CD8-positive, alpha-beta memory T cell (primary cell): ENCODE measurements at places on chromosomes 3 and 15. TPM values are rescaled to one million over a fixed set of nuclear protein-coding genes. Genes with fewer than 3 reads are reported as not detected.
A peak's percentile ranks its signal among the peaks of the same experiment; 100 is the strongest.

DNA sequence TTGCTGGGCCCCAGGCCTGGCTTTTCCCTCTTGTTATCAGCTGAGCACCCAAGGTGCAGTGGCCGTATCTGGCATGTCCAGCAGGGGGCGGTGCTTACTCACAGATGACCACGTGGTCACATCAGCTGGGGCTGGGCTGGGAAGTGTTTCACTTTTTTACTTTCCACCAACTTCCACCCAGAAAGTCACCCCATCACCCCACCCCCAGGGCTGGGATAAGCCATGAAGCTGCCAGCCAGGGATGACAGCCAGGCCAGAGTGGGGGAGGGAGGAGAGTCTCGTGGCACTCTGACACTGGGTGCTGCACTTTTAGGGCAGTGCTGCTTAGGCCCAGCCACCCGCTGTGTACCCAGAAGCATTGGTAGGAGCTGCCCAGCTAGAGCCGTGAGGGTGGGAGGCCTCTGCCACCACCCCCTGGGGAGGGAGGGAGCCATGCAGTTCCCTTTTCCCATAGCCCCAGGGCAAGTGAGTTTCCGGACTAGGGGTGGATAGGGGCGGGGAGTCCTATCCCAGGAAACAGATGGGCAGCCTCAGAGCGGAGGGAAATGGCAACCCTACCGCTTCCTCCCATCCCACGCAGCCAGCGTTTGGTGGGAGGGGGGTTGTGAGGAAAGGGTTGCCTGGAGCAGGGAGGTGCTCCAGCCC is 6.1 kb downstream of the PPCDC start:
- H3K36me3 ChIP-seq: no peaks in the 10 kb centered on the region
- no peak overlapping the region for H3K4me3 ChIP-seq
- H3K4me1 ChIP-seq: peaks cover 7% of the 10 kb centered on the region

DNA sequence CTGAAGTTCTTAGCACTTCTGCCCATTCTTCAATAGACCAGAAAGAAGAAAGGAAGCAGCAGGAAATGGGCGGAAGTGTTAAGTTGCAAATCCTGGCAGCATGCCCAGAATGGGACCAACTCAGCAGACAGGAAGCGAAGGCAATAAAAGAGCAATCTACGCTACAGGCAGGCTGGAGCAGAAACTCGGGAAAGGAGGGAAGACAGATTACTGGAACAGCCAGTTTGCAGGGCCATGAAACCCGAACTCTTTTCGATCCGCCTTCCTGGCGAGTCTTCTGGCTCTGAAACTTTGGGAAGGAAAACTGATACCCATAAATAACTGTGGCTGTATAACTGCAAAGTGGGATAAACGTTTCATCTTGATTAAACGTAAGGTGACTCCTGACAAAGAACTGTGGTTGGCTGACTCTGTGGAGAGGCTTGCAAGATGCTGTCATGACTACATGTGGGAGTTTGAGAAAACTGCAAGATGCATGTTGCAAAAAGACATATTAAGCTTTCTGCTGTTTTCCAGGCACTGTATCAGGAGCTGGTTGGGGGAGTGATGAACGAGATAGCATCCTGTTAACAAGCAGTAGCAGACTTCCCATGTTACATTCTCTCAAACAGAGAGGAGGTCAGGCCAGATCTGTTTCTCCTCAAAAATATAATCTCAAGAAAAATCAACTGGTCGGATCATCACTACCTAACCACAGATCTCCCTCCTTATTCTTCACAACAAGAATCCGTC is 67.8 kb downstream of the FMN1 start:
- peak overlapping the region; percentile 37 for H3K4me3 ChIP-seq
- no peaks in the 10 kb centered on the region for H3K27me3 ChIP-seq
- H3K36me3 ChIP-seq: no peaks in the 10 kb centered on the region
- DNase-seq: no peak
- peaks cover 29% of the 10 kb centered on the region for H3K4me1 ChIP-seq
- H3K27ac ChIP-seq: no peak overlapping the region

GRCh38 chr3:76152028-76152427 is 366.7 kb upstream of the ZNF717 start:
- no peak for DNase-seq
- no peaks in the 10 kb centered on the region for H3K27me3 ChIP-seq
- H3K4me1 ChIP-seq: no peaks in the 10 kb centered on the region
- H3K4me3 ChIP-seq: no peak overlapping the region

GRCh38 chr3:194492001-194492400 is 5.2 kb upstream of the ATP13A3 start:
- DNase-seq: no peak
- H3K27me3 ChIP-seq: no peaks in the 10 kb centered on the region
- H3K36me3 ChIP-seq: no peaks in the 10 kb centered on the region
- H3K27ac ChIP-seq: no peak overlapping the region
- peaks cover 16% of the 10 kb centered on the region for H3K4me1 ChIP-seq

- peaks cover 28% of the 10 kb centered on the region for H3K4me1 ChIP-seq
- no peak overlapping the region for H3K4me3 ChIP-seq
- H3K27me3 ChIP-seq: no peaks in the 10 kb centered on the region
Observed at GRCh38 chr15:42498212-42499068, 3.0 kb downstream of the SNAP23 start.

DNA sequence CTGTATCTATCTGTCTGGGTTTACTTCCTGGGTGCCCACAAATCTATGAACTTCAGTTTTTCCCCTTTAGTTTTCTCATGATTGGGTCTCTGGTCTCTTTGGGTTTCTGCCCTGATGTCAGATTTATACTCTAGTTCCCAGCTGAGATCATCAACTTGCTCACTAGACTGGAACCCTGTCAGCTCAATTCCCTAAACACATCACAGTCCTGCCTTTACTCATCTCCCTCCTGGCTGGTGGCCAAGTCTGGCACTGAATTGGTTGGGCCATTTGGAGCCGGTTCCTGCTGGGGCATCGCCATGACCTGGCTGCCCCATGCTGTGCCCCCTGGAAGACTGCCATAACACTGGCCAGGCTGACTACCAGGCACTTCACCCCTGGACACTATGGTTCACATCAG is 345.3 kb downstream of the CHST2 start:
- DNase-seq: no peak
- H3K27ac ChIP-seq: no peak overlapping the region
- no peaks in the 10 kb centered on the region for H3K27me3 ChIP-seq
- no peaks in the 10 kb centered on the region for H3K36me3 ChIP-seq
- H3K4me3 ChIP-seq: no peak overlapping the region
- H3K4me1 ChIP-seq: no peaks in the 10 kb centered on the region

DNA sequence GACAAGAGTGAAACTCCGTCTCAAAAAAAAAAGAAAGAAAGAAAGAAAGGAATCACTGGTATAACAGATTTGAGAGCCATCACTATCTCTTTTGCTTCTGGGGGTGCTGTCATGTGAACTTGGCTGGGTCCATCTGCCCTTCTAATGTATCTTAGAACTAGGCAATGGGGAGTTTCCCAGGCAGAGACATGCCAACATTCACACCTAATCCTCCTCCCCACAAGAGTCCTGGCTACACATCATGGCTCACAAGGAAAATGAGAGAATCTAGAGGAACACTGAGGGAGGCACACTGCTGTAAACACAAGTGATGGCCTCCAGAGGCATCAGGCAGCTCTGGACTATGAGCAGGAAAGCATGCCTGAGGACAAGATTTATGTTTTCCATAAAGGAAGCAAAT is 67.8 kb upstream of the PPP2R3A start:
- DNase-seq: no peak
- no peaks in the 10 kb centered on the region for H3K27me3 ChIP-seq
- no peaks in the 10 kb centered on the region for H3K4me1 ChIP-seq
- H3K4me3 ChIP-seq: no peak overlapping the region

DNA sequence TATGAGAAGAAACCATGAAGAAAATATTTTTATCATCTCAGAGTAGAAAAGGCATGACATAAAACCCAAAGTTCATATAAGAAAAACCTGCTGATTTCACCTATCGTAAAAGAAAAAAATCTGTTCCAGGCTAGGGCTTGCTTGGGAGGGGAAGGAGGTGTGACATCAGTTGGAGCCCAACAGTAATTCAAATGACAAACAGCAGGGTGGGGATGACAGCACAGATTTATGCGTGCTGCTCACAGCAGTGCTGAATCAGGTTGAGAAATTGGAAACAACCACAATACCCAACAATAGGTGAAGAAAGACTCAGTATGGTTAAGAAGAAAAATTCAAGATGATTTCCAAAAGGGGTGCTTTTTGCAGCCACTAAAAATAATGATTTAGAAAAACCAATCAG is 172.4 kb downstream of the PDE8A start:
- no peak overlapping the region for H3K4me3 ChIP-seq
- no peak for DNase-seq
- no peaks in the 10 kb centered on the region for H3K27me3 ChIP-seq
- H3K27ac ChIP-seq: no peak overlapping the region

DNA sequence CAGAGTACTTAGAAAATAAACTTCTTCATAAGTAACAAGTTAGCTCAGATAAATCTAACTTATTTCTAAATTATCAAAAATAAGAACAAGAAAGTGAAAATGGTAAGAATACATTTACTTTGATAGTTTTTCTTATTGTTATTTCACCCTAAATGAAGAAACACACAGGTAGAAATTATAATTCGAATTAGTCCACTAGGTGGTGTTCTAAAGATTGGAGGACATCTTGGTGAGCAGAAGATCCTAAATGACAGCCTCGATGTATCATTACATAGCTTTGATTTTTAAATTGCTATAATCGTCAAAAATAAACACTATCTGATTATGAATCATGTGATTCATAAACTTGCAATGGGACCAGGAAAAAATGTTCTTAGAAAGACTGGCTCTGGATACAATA is 280.8 kb upstream of the UBE2E2 start:
- H3K27ac ChIP-seq: no peak overlapping the region
- H3K36me3 ChIP-seq: no peaks in the 10 kb centered on the region
- H3K4me3 ChIP-seq: no peak overlapping the region

DNA sequence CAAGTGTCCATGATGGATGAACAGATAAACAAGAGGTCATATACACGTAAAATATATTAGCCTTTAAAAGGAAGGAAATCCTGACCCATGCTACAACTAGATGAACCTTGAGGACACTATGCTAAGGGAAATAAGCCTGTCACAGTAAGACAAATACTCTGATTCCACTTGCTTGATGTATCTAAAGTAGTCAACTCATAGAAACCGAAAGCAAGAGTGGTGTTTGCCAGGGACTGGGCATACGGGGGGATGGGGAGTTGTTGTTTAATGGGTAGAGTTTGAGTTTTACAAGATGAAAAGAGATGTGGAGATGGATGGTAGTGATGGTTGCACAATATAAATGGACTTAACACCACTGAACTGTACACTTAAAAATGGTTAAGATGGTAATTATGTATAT is 65.4 kb downstream of the C3orf70 start:
- H3K4me3 ChIP-seq: no peak overlapping the region
- no peaks in the 10 kb centered on the region for H3K36me3 ChIP-seq
- DNase-seq: no peak
- H3K4me1 ChIP-seq: no peaks in the 10 kb centered on the region

DNA sequence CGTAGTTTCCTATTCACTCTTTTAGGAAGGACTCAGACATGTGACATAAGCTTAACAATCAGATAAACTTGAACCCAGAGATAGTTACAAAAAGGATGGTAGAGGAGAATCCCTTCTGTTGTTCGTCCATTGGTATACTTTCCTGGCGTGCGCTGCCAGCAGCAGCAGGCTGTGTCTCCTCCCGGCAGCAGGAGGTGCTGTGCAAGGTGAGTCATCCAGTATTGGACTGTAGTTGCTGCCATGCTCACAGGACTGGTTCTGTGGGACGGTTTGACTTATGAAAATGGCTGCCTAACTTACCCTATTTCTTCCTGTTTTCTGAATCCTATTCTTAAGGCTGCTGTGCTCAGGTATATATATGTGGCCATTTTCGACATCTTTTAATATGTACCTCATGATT is 253.4 kb upstream of the LRRC3B start:
- no peaks in the 10 kb centered on the region for H3K4me1 ChIP-seq
- no peak for DNase-seq
- H3K36me3 ChIP-seq: no peaks in the 10 kb centered on the region
- no peak overlapping the region for H3K27ac ChIP-seq
- H3K27me3 ChIP-seq: no peaks in the 10 kb centered on the region
- H3K4me3 ChIP-seq: no peak overlapping the region

RPL39L gene
- total RNA-seq: 11.3 TPM

CHRNA5 gene
- 8.9 TPM for total RNA-seq

KPNA4 gene
- 86.5 TPM for total RNA-seq

CPA3 gene
- total RNA-seq: not detected
